ENCODE measurements at places on chromosomes 5 and 9.

- DNase-seq, result no peak
Measured at GRCh38 chr5:660491-661030, 32.6 kb downstream of the TPPP start.

DNA sequence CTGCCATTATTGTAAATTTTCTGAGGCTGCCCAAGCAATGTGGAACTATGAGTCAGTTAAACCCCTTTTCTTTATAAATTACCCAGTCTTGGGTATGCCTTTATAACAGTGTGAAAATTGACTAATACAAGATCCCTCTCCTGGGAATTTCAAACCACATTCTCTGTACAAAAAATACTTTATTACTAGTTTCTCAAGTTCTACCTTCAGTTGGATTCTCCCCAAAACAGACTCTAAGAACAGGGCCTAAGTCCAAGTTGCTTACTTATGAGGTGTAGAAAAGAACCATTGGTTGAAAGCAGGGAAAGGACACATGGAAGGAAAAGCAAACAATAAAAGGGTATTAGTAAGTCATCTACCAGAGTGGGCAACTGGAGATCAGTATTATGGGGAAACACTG lies 343.2 kb downstream of the TMEM232 start:
- no peak for DNase-seq

DNA sequence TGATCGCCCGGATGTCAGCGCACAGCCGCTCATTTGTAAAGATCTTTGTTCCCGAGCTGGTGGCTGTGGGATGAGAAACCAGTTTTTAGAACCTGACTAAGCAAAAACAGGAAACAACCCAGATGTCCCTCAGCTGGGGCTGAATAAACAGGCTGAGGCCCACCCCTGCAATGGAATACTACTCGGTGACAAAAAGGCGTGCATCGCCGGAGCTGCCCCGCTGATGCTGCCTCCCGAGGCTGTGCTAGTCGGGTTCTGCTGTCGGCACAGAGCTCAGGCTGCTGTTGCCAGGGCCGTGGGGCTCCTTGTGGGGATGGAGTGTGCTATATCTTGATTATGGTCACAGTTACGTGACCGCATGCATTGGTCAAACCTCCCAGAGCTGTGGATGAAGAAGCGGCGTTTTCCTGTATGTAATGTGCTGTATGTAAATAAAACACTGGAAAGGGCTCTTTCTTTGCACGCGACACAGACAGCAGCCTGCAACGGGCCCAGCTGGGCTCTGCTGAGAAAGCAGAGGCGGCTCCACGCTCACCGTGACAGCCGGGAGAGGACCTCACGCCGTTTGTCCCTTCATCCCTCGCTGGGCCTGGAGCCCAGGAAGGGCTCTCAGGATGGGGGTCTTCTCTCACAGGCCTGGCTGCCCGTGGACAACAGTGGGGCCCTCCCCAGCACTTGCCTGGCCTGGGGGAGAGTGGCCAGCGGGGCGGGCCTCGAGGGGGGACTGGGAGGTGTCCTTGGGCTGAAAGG lies 51.5 kb upstream of the RNU6ATAC start:
- peak; percentile 67 for DNase-seq

DNA sequence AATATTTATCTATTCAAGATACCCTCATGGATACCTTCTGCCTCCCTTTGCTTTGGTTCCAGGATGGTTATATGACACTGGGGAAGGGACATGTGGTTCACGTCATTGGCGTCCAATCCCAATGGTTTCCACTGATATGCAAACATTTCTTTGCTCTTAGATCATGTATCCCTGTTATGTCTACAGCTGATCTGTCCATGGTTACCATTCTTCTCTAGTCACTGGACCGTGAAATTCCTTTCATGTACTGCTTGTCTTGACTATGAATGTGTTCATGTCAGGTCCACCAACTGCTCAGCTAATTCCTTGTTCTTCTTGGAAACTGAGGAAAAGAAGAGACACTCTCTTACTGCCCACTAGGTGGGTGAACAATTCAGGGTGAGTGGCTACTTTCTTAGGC lies 391.1 kb upstream of the ZNF608 start:
- DNase-seq, result no peak

DNA sequence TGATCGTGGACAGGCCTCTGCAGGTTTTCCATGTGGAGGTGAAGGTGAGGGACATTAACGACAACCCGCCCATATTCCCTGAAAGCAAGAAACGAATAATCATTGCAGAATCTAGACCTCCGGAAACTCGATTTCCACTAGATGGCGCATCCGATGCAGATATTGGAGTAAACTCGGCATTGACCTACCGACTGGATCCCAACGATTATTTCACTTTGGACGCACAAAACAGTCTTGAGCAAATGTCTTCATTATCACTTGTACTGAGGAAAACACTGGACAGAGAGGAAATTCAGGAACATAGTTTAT lies 621 bp downstream of the PCDHA13 start:
- no peak for DNase-seq

- no peak for DNase-seq
Measured at GRCh38 chr9:4596165-4596922, 65.8 kb upstream of the PLPP6 start.

DNA sequence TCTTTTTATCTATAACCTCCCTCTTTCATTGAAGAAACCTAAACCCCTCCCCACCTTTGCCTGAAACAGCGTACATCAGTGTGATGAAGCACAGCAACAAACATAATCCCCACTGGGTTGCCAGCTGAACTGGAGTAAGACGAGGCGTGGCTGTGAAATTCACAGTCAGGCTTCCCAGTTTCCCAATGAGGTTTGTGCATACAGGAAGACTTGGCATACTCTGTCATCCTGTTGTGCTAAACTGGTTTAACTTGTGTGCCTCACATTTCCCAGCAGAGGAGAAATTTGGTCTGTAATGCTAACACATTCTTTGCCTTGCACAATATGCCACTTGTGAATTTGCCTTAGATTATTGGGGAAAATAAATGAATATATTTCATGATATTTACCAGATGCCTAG lies 121.5 kb downstream of the SV2C start:
- no peak for DNase-seq

- no peak for DNase-seq
Measured at GRCh38 chr9:86580688-86581087, 226.5 kb upstream of the TUT7 start.

GRCh38 chr9:114732823-114733222 lies 50.8 kb upstream of the TEX48 start:
- DNase-seq, result no peak

GRCh38 chr5:40484495-40484894 lies 195.2 kb upstream of the PTGER4 start:
- DNase-seq, result no peak

DNA sequence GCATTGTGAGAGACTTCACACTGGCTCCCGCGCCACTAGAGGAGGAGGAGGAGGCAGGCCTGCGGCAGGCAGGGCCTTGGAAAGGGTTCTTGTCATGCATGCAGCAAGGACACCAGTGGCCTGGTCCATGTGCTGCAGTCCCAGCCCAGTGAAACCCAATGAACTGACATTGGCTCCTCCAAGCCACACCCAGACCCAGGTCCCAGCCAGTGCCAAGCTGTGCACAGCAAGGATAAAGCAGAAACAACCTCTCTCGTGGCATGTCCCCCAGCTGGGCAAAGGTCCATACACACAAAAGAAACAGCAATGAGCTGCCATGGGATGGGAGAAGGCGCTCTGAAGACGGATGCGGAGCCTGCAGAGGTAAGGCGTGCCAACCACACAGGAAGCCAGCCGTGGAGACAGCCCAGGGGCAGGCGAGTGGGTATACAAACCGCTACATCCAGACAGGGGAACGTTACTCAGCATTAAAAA lies 89.2 kb downstream of the SEMA4D start:
- no peak for DNase-seq

DNA sequence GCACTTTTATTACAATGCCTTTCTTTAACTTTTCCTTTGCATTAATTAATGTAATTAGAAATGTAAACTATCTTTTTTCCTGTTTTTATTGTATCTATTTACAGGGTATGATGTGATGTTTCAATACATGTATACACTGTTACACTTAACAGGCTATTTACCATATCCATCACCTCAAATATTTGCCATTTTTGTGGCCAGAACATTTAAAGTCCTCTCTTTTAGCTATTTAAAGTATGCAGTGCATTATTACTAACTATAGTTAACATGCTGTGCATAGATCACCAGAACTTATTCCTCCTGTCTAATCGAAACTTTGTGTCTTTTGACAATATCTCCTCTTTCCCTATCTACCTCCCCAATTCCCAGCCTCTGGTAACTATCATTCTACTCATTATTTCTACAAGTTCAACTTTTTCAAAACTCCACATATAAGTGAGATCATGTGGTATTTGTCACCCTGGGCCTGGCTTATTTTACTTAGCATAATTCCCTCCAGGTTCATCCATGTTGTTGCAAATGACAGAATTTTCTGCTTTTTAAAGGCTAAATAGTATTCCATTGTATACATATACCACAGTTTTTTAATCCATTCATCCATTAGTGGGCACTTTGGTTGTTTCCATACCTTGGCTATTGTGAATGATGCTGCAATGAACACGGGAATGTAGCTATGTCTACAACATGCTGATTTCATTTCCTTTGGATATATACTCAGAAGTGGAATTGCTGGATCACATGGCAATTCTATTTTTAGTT lies 32.8 kb downstream of the OR2K2 start:
- DNase-seq, result no peak

DNA sequence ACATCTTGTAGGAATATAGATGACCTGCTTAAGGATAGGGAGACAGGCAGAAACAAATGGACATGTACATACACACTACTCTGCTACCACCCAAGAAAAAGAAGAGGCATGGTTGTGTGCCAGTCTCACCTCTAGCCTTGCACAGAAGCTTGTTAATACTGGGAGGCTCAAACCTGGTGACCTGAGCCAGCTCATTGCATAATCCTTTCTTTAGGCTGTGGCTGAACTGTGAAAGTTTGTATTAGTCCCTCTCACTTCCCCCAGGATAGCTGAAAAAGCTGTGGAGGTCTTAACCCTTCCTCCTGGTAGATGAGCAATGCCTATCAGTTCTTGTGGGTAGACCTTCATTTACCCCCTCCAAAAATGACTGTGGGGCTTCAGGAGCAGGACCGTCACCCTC lies 28.7 kb downstream of the TPD52L3 start:
- no peak for DNase-seq

GRCh38 chr5:72606525-72606924 lies 99.3 kb upstream of the ZNF366 start:
- no peak for DNase-seq

DNA sequence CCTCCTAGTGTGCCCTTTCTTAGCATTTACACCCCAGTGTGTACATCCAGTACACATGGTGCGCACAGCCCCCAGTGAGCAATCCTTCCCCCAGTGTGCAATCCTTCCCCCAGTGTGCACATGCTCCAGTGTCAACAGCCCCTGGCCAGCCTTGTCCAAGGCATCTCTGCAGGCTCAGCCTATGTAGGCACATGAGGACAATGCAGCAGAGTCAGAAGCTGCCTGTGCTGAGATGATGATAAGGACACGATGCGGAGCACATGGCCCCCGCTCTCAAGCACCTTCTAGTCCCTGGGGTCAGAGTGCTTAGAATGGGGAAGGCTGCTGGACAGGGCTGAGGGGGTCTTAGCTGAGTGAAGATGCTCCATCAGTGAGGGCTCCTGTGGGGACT lies 69.8 kb downstream of the GADD45G start:
- no peak for DNase-seq

GRCh38 chr5:170747851-170748250 lies 35.7 kb upstream of the GABRP start:
- DNase-seq, result no peak

DNA sequence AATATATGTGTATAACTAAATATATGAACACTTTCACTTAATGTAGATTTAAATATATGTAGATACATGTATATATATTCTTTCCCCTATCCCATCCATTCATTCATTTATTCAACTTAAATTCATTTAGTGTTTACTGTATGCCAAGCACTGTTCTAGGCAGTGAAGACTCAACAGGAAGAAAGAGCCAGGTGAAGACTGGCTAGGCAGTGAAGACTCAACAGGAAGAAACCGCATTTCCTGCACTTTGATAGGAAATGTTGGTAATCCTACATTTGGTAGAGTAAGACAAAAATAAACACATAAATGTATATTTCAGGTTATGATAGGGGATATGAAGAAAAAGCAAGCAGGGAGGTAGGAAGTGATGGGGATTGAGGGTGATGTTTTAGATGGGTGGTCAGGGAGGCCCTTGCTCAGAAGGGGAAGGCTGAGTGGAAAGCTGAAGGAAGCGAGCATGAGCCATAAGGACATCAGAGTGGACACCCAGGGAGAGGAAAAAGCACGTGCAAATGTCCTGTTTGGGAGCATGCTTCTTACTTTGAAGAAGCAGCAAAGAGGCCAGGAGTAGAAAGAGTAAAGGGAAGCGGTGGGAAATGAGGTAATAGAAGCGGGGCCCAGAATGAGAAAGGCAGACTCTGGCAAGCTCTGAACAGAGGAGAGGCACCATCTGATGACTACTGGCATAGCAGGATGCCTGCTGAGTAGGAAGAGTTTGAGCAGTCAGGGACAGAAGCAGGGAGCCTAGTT lies 227.8 kb upstream of the MAP3K1 start:
- no peak for DNase-seq

DNA sequence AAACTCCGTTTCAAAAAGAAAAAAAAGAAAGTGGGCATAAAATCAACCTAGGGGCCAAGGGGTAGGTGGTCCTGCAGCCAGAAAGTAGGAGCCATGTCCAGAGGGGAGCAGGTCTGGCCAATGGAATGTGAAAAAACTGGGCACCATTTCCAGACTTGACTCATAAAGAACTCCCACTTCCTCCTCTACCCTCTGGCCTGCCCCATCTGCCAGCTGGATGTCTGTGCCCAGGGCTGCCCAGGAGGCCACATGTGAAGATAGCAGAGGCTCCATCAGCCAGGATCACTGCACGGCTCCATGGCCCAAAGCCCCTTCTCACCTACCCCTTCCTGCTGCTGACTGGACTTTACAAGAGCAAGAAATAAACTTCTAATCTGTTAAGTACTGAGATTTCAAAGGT lies 42.1 kb upstream of the EEIG1 start:
- DNase-seq, result no peak

- no peak for DNase-seq
Measured at GRCh38 chr5:13540168-13540750, 404.2 kb downstream of the DNAH5 start.

- DNase-seq, result no peak
Measured at GRCh38 chr5:57650360-57651069, 167.9 kb upstream of the ACTBL2 start.

DNA sequence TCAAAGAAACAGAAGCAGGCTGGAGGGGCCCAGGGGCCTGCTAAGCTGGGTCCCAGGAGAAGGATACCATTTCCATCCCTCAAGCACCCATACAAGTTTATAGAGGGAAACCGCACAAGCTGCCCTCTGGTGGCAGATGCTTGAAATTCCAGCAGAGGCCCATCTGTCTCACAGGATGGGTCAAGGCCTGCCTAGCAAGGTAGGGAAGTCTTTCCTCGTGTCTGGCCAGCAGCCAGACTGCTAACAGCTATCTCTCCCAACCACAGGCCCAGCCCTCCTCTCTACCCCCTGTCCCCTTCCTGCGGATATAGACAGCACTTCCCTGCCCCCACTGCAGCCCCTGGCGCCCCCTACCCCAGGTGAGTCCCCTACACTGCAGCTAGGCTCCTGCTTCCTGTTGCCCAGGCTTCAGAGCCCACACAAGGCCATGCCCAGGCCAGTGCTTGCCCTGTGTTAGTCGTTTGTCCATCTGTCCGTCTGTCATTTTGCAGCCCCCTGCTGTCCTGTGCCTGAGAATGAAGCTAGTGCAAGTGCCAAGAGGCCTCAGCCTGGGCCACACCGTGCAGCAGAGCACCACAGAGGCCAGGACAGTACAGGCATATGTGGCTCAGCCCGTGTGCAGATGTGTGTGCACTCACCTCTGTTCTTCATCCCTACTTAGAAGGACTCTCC lies 26.2 kb downstream of the TCF7 start:
- no peak for DNase-seq
